ENCODE measurements at places on chromosomes 4 and X.

- no peak for DNase-seq
Measured at GRCh38 chr4:186159613-186160012, 31.8 kb upstream of the CYP4V2 start.

DNA sequence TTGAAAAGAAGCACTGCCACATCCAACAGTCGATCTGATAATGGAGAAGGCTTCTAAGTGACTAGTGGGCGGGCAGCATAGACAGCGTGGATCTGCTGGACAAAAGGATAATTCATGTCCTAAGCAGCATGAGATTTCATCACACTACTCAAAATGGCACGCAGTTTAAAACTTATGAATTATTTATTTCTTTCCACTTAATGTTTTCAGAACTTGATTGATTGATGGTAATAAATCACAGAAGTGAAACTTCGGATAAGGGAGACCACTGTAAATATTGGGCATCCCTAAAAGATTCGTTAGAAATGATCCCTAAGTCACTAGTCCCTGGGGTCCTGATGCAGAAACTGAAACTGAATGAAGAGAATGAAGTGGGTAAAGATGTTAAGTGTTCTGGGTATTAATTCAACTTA is 93.0 kb upstream of the ANK2 start:
- DNase-seq, result no peak

DNA sequence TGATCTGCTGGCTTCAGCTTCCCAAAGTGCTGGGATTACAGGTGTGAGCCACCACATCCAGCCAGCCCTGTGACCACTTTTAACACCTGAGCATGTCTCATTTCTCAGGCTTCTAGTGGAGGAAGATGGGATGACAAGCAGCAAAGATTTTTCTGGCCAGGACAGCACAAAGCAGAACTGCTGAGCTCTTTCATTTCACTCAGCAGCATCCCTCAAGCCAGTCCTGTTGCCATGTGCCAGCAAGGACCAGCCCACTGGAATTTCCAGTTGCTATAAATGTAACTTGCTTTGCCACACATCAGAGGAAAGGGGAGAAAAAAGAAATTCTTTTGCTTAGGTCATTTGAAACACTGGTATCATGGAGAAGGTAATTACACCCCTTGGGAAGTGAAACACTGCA is 75.9 kb downstream of the SLC9A7 start:
- DNase-seq, result no peak

DNA sequence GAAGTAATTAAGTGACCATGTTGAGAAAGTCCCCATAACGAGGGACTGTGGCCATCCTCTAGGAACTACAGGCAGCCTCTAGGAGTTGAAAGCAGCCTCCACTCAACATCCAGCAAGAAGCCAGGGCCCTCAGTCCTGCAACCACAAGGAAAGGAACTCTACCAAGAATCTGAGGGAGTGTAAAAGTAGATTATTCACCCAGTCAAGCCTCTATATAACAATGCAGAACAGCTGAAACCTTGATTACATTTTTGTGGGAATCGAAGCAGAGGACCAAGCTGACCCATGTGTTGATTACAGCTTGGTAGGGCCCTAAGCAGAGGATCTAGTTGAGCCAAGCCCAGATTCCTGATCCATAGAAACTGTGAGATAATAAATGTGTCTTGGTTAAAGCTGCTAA is 17.1 kb downstream of the RPS6KA6 start:
- no peak for DNase-seq

DNA sequence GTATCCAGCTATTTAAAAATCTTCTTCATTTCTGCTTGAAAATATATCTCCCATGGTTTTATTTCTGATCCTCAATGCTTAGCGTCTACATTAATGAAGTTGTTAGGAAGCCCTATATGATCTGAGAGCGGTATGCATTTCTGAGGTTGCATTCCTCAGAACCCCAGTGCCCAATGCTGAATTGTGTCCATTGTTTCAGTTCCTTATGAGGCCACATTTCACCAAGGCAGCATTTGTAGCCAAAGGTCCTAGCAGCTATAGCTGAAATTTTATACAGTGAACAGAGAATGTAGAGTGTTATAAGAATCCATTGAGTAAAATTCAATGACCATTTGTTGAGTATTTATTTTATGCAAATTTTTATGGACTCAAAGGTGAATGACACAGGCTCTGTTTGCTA is 209.5 kb downstream of the PCDH7 start:
- no peak for DNase-seq

DNA sequence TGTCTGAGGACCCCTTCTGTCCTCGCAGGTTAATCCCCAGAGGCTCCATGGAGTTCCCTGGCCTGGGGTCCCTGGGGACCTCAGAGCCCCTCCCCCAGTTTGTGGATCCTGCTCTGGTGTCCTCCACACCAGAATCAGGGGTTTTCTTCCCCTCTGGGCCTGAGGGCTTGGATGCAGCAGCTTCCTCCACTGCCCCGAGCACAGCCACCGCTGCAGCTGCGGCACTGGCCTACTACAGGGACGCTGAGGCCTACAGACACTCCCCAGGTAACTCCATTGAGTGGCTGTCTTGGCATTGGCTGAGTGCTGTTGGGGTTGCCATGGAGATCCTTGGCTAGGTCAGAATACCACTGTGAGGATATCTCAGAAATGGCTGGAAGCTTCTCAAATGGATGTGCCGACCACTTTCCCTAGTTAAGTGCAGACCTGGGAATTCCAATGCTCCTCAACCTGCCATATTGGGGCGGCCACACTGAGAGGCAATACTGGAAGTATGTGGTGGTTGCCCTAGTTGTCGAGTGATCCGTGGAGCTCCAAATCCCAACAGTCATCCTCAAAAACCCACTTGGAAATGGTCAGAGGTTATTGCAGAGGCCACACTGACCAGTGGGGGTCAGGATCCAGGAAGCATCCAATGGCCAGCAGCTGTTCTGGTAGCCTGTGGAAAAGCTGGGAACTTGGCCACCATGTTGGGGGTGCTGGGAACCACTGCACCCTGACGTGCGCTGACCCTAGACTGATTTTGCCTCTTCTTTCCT is 4.9 kb downstream of the GATA1 start:
- DNase-seq, result no peak

Measured in CD14-positive monocyte (primary cell).